Mammary microvascular endothelial cell (primary cell): ENCODE measurements at places on chromosomes 16 and 17. TPM values are rescaled to one million over a fixed set of nuclear protein-coding genes. Genes with fewer than 3 reads are reported as not detected.

The YBX2 gene
- total RNA-seq: not detected in 2 replicates

The ACSM2A gene
- total RNA-seq: not detected in 2 replicates

The HES7 gene
- total RNA-seq: 0.13 and 6.6 TPM in 2 replicates

The UBB gene
- total RNA-seq: 1,137 and 1,281 TPM in 2 replicates

The SKAP1 gene
- 0.07 and 0.69 TPM in 2 replicates for total RNA-seq

The GPRC5C gene
- 0.30 TPM in 1 of 2 replicates, not detected in the other for total RNA-seq

The FHOD1 gene
- 29.2 and 33.3 TPM in 2 replicates for total RNA-seq

The KCNAB3 gene
- 0.13 and 0.15 TPM in 2 replicates for total RNA-seq
